ENCODE measurements at places on chromosomes 2 and 18.

GRCh38 chr2:26017464-26018183 is 16.3 kb upstream of the RAB10 start:
- no peak for DNase-seq

DNA sequence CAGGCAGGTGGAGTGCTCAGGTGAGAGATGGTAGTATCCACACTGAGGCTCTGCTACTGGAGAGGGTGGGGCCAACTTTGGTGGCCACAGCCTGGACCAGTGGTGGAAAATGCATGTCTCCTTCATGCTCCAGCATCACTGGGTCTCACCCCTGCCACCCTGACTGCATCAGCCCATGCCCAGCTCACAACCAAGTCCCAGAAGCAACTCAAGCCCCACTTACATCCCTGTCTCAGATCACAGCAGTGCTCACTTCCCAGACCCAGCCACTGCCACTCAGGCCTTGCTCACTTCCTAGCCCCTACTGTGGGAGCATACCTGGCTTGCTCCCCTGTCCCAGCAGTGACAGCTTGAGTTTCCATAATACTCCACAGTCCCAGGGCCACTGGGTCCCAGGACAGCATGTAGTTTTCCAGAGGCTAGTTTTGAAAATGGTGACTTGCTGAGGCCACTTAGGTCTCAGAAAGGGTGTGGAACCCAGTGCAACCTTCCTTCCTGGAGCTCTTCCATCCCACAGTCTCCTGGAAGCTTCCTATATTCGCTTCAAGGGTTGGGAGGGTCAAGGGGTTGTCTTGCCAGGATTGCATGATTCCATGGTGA is 58.8 kb downstream of the GPC1 start:
- DNase-seq, result no peak

GRCh38 chr2:121128741-121129659 is 156.0 kb downstream of the TFCP2L1 start:
- DNase-seq, result no peak

GRCh38 chr2:216375286-216375685 is 3.0 kb upstream of the MARCHF4 start:
- DNase-seq, result no peak

GRCh38 chr2:160993654-160994061 is 166.6 kb upstream of the TANK start:
- DNase-seq, result no peak

GRCh38 chr2:137056704-137057103 is 291.4 kb downstream of the THSD7B start:
- DNase-seq, result no peak

- no peak for DNase-seq
These were observed 139.9 kb downstream of the TANC1 start for GRCh38 chr2:159108181-159108893.
